ENCODE measurements at places on chromosomes 5 and 9. TPM values are rescaled to one million over a fixed set of nuclear protein-coding genes. Genes with fewer than 3 reads are reported as not detected.

DNA sequence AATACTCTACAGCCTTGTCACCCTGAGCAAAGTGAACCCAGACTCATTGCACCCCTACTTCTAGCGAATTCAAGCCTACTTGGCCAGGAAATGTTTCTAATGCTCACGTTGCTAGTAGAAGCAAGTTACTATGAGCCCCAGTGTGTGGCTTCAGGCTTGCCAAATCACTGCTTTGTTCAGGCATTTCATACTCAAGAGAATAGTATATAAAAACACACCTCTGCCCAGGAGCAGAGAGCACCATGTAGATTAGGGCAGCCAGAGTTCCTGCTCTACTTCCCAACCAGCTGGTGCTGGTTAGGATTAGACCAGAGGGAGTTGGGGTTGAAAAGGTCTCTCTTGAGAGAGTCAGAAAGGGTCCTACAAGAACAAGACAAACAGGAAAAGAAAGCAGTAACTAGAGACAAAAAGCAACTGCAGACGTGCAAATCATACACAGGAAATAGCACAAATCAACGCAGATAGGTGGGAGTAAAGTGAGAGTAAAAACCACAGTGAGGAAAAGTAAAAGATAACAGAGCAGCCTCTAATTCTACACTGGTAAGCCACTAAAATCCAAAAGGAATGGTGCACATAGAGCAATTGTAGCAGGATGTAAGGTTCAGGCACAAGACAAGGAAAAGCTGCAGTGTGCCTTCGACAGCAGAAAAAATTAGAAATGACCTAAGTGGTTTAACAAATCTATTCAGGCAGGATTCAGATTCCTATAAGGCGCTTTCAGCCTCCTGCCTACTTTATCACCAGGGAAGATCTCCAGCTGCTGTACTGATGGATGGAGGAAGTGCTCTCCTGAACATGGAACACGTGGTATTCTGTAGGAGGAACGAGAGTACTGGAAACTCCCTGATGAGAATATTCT lies 49.6 kb upstream of the KIF2A start:
- DNase-seq, result no peak

DNA sequence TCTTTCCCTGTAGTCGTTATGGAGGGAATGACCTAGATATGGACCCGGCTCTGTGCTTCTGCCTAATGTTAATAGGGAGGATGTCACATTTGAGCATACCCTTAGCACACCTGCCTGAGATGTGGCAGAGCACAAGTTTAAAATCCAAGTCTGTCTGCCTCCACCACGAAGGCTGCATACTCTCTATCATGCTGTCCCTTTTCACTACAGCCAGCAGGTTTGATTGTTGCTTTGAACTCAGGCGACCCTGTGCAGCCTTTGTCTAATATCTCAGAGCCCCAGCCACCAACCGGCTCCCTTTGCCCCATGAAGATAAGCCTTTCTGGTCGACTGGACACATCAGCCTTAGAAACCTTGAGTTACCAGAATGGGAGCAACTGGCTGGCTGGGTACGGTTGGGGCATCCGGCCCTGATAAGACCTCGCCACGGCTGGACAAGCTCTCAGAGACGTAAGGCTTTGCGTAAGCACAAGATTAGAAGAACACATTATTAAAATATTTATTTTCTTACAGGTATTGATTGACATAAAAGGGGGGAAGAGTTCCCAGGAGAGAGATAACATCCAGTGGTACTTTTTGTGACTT lies 222.0 kb upstream of the TRIM32 start:
- no peak for DNase-seq

The AP3B1 gene
- polyA plus RNA-seq, result 53.0 TPM

DNA sequence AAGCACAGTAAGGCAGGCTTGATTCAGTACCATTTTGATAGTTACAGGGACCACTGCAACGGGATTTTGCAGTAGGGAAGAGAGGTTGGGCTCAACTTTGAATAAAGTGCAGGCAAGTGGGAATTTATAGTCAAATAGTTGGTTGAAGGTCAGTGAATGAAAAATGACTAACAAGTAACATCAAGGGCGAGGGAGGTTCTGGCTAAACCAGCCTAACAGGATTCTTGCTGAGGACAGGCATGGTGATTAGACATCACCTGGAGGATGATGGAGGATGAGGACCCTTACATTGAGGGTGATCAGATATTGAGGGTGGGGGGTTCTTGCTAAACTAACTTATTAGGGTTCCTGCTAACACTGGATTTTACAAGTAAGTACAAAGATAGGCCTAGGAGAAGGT lies 66.1 kb upstream of the SMC5 start:
- no peak for DNase-seq

DNA sequence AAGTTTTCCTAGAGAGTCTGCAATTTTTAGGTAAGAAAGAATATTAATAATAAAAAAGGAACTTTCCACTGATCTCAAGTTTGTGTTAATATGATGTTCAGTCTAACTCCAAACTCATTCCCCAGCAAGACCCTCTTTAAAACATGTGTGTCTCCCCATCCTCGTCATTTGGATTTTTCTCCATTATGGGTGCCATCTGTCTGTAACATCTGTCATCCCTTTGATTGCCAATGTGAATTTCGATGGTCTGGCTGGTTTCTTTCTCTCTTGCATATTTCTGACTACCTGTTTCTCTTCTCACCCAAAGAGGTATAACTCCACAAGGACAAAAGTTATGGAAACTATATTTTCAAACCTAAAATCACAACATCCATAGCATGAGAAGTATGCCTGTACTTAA lies 4.4 kb downstream of the TAS2R1 start:
- no peak for DNase-seq

- DNase-seq, result no peak
These were observed 24.0 kb downstream of the HSD17B4 start for GRCh38 chr5:119476341-119476740.

The SLC6A18 gene
- polyA plus RNA-seq, result not detected

DNA sequence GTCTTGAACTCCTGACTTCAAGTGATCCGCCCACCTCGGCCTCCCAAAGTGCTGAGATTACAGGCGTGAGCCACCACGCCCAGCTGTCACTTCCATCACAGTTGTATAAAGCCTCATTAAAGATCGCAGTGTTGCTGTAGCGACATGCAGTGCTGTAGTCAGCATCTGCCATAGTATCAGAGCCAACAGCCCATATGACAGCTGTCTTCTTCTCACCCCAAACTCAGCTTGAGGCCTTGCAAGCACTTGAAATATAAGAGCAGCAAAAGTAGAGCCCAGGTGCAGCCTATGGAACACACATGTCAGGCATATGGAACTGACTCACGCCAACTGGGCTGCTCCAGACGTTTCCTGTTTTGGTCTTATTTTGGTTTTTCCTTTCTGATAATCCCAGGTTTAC lies 167.8 kb downstream of the TRIO start:
- no peak for DNase-seq

The FBN2 gene
- 141 TPM for polyA plus RNA-seq

The ZNG1F gene
- polyA plus RNA-seq, result 4.4 TPM

- DNase-seq, result no peak
These were observed 1047.6 kb downstream of the CDH9 start for GRCh38 chr5:25990771-25991170.

- no peak for DNase-seq
These were observed 406.0 kb upstream of the PIK3R1 start for GRCh38 chr5:67809589-67809988.

GRCh38 chr5:145752534-145752933 lies 82.6 kb downstream of the PRELID2 start:
- no peak for DNase-seq

DNA sequence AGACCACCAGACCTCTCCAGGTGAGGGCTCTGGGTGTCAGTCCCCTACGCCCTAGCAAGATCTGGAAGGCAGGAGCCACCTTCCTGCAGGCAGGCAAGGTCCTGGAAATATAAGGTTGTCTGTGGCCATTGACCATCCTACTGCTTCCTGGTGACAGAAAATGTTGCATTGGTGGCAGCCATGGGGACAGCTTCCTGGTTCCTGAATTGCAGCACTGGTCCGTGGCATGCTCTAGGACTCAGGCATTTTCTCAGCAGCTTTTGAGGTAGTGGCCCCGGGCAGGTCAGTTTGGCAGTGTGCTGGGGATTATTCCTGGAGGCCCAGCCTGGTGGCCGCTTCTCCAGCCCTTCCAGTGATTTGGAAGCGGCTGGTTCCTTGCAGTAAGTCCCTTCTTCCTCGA lies 36.6 kb upstream of the KCNMB1 start:
- DNase-seq, result no peak

GRCh38 chr5:31824869-31825517 lies 186.1 kb downstream of the PDZD2 start:
- no peak for DNase-seq

DNA sequence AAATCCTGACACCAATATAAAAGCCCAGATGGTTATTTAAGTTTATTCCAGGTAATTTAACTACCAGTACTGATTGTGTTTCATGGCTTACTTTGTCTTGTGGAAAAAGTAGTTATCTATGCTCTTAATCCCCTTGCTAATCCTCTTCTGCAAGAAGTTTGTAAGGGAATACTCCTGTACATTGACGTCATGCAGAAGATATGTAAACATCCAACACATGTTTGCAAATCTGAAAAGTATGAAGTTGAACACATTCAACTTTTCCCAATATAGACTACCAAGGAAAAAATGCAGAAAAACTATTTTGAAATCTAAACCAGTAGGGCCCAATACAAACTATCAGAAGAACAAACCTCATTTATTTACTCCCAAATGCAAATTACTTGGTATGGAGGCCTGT lies 56.3 kb upstream of the ELL2 start:
- DNase-seq, result peak; percentile 74

GRCh38 chr5:150129813-150130492 lies 25.7 kb downstream of the PDGFRB start:
- DNase-seq, result no peak

DNA sequence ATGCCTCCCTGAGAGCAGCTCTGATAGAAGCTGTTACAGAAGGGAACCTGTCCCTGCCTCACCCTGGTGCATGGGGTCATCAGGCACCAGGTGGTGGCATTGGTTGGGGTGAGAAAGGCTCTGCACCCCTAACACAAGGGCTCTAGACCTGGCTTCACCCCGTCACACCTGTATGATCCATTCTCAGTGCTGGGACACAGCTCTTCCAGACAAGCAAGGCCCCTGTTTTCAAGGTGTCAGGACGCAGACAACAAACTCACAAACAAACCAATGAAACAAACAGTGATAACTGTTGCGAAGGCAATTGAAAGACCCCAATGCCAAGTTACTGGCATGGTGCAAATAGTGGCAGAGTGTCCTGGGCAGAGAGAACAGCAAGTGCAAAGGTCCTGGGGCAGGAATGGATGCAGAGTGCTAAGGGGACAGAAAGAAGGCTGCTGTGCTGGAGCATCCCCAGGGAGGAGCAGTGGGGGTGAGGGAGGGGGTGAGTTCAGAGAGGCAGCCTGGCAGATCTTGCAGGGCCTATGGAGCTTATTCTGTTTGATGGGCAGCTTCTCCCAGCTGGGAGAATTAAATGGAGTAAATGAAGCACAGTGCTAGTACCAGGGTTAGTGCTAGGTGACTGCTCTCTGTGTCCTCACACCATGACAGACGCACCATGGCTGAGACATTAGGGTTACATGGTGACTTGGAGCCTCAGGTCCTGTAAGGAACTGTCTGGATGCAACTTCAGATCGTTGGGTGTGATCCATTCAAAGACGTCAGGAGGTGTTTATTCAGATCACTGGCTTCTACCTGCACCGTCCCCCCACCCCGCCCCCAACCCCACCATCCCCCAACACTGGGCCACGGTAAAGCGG lies 67.9 kb upstream of the UNC5A start:
- no peak for DNase-seq

The KIF24 gene
- polyA plus RNA-seq, result 1.6 TPM

All from BJ (cell line).